ENCODE measurements at places on chromosomes 2 and 18.

GRCh38 chr2:180646756-180647155 is 333.6 kb upstream of the UBE2E3 start:
- DNase-seq = no peak

DNA sequence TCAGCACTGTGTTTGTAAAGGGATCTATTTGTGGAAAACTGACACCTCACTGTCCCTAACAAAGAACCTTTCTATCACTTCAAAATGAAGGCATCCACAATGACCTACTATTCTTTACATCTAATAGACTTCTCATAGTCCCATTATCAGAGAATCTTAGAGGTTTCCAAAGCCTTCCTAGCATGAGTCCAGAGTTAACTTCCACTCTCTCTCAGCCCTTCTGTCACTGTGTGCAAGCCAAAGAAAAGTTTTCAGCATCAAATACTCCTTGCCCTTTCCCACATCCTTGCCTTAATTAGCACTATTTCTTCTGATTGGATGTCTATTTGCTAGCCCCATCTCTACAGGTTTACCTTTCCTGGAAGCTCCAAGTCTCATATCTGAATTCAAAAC is 178.5 kb downstream of the ERBB4 start:
- no peak for DNase-seq

- DNase-seq = no peak
Measured at GRCh38 chr2:159551806-159552205, 64.5 kb downstream of the BAZ2B start.

- no peak for DNase-seq
Measured at GRCh38 chr2:218086478-218086877, 17.4 kb downstream of the RUFY4 start.

DNA sequence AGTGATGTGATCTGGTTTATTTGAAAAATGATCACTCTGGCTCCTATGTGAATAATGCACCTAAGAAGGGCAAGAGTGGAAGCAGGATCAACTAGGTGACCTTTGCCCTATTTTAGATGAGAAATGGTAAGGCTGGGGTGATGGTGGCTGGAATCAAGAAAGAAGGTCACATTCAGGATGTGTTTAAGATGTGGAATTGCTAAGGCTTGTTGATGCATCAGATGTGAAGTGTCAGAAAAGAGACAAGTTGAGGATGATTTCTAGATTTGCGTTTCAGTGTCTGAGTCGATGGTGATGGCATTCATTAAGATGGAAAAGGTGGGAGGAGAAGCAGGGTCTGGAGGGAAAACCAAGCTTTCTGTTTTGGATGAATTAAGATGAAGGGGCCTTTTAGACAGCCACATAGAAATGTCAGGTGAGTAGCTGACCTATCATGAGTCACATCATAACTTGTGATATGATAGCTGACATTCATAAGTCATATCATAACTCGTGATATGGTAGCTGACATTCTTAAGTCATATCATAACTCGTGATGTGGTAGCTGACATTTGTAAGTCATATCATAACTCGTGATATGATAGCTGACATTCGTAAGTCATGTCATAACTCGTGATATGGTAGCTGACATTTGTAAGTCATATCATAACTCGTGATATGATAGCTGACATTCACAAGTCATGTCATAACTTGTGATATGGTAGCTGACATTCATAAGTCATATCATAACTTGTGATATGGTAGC is 101.2 kb upstream of the SEC11C start:
- DNase-seq = no peak

GRCh38 chr18:33115476-33115875 is 325.0 kb downstream of the CCDC178 start:
- DNase-seq = no peak

DNA sequence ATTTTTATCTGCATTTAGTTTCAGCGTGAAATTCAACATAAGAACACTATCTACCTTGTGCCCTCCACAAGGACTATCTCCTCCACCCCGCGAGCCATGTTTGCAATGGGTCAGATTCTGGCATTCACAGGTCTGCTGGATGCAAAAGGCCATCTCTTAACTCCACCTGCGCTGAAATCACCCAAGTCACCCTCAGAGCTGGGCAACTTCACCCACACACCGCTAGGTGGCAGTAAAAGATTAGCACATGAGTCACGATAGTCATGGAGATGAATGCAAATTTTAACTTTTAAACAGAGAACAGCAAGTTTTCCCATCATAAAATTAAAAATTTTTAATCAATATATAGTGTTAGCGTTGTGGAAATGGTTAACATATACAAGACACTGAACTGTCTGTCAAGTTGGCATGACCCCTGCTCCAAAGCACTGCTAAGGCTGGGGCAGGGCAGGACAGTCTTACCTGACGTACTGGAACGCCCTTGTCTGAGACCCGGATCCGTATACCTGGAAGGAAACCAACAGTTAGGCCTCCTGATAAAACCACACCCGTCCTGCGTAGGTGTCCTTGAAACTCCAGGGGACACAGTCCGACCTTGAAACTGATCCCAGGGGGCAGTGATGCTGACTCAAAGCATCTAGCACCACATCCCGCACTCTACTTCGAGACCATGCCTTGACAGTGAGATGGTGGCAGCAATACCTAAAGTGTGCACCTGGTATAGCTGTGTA is 89.6 kb downstream of the UXS1 start:
- DNase-seq = peak; percentile 62

- DNase-seq = no peak
Measured at GRCh38 chr2:129233751-129234406, 745.6 kb upstream of the RAB6C start.

GRCh38 chr2:114122930-114123329 is 233.0 kb downstream of the ACTR3 start:
- no peak for DNase-seq

DNA sequence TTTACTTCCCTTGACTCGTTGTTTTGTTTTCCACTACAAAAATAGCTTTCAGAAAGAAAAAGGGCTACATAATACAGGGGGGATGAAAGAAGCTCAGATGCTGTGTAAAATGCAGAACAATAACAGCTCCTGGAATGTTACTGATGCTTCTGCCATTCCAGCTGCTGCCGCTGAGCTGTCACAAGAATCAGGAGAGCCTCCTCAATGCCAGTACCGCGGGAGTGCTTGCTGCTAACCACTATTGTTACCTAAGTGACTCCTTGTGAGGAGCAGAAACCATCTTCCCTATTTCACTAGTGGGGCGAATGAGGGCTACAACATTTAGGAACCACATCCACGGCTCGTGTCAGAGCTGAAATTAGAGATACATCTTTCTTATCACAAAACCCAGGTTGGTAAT is 384.8 kb downstream of the GALR1 start:
- DNase-seq = no peak

DNA sequence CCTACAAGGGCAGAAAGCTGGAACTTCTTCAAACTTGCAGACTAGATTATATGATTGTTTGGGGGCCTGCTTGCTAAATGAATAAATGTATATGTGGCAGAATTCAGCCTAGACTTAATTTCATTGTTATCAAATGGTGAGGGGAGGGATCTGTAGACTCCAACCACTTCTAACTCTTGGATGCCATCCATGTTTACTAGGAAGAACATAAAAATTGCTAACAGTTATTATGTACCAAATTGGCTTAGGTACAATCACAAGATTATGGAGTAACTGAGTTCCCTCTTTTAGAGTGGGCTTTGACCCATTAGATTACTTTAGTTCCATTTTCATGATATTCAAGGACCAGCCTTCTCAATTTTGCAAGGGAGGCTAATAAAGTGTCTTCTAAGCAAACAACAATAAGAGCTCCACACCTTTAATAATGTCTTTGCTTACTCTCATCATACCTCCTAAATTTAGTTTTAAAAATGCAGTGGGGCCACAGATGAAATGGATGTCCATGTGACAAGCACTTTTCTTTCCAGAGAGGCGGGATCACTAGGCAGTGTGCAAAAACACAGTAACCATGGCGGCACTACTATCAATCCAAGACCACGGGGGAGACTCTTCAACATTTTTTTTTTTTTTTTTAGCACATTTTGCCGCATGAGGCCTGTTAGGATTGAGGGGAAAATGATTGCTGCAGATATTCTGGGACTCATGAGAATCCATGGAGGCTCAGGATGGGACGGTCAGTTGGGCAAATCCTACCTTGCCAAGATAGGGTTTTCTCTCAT is 217.6 kb upstream of the SPRED2 start:
- DNase-seq = no peak

DNA sequence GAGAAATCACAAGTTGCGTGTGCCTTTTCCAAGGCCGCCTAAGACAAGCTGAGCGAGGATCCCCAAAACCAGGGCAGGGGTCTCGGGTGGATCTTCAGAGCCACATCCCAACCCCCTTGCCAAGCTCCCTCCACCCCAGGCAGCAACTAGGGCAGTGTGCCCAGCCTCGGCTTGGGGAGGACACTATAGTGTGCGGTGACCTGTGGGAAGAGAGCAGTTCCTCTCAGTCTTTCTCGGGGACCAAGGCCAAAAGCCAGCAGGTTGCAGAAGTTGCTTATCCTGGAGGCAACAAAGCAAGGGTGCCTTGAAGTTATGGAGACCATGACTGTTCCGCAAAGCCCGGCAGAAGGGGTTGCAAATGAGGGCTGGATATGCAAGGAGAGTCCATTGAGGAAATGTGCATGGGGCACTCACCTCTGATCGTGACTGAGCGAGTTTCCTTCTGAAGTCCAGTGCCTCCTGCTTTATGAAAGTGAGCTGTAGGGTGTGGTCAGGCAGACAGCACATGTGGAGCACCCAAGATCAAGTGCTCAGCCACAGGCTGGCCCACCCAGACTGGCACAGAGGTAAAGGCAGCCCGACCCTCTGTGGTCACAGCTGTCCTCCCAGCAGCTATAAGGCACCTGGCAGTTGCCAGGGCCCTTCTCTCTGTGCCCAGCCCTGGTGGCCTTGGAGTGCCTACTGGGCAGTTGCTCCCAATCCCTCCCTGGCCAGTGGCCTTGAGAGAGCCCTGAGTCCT is 260.5 kb downstream of the ATAD2B start:
- DNase-seq = no peak

DNA sequence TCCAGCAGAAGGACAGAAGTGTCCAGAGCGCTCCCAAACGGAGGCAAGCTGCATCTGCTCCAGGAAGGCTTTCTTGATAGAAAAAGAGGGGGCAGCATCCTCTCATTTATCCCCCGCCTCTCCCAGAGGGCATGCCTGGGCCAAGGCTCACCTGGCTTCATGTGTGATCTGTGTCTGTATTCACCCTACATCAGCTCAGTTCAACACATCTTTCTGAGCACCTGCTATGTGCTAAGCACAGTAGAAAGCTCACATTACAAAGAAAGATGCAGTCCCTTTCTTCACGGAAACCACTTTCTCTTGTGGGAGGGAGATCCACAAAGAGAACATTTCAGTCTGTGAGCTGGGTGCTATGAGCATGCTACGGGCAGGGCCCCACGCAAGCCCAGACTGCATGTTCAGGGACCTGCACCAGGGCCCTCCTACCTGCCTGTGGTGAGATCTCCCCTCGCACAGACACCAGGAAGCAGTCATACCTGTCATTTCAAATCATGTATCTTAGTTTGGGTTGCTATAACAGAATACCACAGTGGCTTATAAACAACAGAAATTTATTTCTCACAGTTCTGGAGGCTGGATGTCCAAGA is 90.7 kb downstream of the PDCL3 start:
- peak; percentile 42 for DNase-seq

DNA sequence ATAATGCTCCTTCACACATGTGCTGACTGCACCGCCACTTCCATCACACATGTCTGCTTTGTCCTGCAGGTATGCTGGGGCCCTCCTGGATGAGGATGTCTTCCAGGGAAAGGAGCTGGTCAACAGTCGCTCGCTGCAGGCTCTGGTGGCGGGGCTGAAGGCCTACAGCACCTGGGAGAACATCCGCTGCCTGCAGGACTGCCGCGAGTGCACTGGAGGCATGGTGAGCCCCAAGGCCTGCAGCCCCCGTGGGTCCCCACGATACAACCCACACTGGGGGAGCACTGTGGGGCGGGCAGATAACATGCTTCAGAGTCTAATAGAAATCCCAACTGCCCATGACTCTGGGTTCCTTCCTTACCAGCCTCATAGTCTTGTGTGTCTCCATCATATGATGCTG is 187.3 kb upstream of the BCL2L11 start:
- no peak for DNase-seq
